ENCODE measurements at places on chromosomes 12 and 14.

DNA sequence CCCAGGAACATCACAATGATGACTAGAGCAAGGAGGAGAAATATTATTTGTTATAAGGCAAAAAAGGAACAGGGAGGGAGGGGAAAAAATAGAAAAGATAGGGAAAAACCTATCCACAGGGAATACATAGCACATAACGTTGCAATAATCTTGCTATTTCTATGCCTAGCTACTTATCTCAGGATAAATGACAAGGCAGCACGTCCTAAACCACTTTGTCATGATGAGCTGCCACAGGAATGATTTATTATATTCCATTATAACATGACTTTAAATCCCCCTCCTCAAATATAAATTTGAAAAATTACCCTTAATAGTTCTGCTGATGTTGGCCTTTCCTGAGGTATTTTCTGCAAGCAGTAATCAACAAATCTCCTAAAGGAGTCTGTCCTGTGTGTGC is 76.7 kb downstream of the PEBP1 start:
- DNase-seq, result no peak

DNA sequence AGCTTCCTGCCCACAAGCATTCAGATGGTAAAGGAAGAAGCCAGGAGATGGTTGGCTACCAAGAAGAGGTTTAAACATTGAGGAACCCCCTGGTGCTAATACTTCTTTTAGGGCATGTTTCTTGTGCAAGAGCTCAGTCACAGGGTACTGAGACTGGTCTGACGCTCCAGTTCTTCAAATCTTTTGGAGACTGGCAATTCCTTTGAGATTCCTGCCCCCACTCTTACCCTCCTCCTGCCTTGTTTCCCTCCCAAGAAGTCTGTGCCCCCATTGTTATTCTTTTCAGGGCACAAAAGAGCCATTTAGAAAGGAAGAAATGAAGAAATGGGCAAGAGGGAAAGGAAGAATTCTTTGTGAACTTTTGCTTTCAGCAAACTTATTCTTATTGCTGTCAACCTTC is 11.8 kb downstream of the A2ML1 start:
- no peak for DNase-seq

DNA sequence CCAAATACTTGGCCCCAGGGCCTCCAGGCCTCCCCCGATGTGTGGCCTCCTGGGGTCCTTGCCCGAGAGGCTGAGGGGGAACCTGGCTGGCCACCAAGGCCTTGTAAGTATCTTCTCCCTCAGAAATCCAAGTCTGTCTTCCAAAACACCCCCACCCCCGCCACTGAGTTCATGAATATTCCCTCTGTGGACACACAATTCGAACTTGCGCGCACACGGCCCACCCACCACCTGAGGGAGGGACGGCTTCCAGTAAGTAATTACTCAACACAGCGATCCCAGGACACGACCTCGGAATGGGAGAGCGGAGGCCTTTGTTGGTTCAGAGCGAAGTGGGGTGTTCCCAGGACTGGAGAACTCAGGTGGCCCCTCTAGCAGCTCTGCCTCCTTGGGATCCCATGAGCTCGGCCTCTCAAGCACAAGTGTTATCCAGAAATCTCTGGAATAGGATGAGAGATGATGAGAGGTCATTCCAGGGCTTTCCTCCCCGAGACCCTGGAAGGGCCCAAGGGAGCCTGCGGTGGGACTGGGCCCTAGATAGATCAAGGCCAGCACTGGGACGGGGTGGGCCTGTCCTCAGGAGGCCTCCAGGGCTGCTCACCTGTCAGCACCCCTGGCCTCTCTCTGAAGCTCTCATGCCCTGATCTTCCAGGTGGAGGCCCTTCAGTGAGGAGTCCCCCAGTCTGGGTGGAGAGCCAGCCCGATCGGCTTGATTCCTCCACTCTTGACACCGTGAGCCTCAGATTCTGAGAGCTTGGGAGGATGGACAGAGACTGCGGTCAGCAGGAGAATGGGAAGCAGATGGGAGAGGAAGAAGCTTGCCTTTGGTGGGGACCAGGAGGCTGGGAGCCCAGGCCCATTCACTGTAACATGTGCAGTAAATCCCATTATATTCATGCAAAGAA is 219.0 kb upstream of the RTL1 start:
- DNase-seq, result no peak

DNA sequence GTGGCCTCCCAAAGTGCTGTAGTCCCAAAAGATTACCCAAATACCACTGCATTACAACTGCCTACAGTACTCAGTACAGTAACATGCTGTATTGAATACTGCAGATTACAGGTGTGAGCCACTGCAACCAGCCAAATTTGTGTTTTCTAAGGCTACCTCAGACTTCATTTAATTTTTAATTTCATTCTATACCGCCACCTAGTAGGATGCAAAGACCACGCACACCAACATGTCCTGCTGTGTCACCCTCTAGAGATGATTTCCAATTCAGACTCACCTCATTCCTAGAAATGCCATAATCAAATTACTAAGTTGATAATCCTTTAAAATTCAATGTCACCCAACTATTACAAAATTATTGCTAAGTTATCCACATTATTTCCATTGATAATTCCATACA is 15.1 kb downstream of the DICER1 start:
- DNase-seq, result no peak

GRCh38 chr14:55514819-55515490 is 65.1 kb upstream of the KTN1 start:
- DNase-seq, result no peak

Measured in HuH-7.5 (cell line).